T-cell (primary cell): ENCODE measurements at places on chromosomes 4 and X.

GRCh38 chrX:40173143-40174000 is 75.6 kb upstream of the BCOR start:
- no peaks in the 10 kb centered on the region for H3K36me3 ChIP-seq
- peaks cover 5% of the 10 kb centered on the region for H3K4me1 ChIP-seq
- H3K27ac ChIP-seq, result peak overlapping the region; percentile 98
- no peak for DNase-seq

GRCh38 chrX:50978920-50979682 is 68.6 kb downstream of the BMP15 start:
- H3K36me3 ChIP-seq, result no peaks in the 10 kb centered on the region
- no peak overlapping the region for H3K27ac ChIP-seq
- no peaks in the 10 kb centered on the region for H3K4me1 ChIP-seq
- no peak overlapping the region for H3K4me3 ChIP-seq
- H3K27me3 ChIP-seq, result no peaks in the 10 kb centered on the region
- DNase-seq, result no peak

DNA sequence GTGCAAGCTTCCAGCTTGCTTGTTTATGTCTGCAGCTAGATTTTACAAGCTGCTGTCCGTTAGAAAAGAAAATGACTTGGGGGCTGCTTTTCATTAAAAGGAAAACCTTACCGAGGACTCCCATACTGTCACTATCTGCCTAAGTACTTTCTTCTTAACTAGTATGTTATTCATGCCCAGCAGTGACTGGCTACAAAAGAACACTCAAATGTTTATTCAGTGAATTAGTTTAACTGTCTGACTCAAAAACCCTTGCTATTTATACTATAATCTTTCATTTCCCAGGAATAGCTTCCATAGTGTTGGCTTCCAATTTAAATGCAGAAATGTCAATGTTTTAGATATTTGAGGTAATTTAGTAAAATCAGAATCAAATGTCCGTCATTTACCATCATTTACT is 164.9 kb downstream of the DTHD1 start:
- no peaks in the 10 kb centered on the region for H3K36me3 ChIP-seq
- H3K27ac ChIP-seq, result no peak overlapping the region
- no peak overlapping the region for H3K4me3 ChIP-seq
- H3K4me1 ChIP-seq, result no peaks in the 10 kb centered on the region
- no peaks in the 10 kb centered on the region for H3K27me3 ChIP-seq

DNA sequence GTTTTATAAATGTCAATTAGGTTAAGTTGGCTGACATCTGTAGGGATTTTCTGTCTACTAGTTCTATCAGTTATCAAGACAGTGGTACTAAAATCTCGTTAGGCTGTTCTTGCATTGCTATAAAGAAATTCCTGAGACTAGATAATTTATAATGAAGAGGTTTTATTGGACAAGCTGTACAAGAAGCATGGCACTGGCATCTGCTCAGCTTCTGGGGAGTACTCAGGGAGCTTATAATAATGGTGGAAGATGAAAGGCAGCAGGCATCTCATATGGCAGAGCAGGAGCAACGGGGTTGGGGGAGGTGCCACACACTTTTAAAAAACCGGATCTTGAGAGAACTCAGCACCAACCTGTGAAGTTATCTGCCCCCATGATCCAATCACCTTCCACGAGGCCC is 28.2 kb downstream of the CHIC2 start:
- H3K27ac ChIP-seq, result no peak overlapping the region
- H3K4me1 ChIP-seq, result no peaks in the 10 kb centered on the region
- H3K36me3 ChIP-seq, result peaks cover 3% of the 10 kb centered on the region
- no peaks in the 10 kb centered on the region for H3K27me3 ChIP-seq

DNA sequence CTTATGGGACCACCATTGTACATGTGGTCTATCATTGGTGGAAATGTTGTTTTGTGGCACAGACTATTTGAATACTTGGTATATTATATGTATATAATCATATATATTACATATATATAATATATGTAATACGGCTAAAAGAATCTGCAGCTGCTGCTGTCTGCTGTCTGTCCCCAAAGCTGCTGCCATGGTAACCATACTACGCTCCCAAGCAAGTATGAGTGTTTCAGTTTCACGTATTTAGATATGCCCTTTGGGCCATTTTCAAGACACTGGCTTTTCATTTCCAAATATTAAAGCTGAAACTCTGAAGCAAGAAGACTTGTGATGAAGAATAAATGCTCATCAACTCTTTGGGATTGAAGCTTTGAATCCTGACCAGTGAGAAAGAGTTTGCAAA is 42.0 kb upstream of the ARSJ start:
- no peaks in the 10 kb centered on the region for H3K27me3 ChIP-seq
- no peak overlapping the region for H3K27ac ChIP-seq
- no peaks in the 10 kb centered on the region for H3K36me3 ChIP-seq
- DNase-seq, result no peak

GRCh38 chr4:28744066-28744465 is 1883.4 kb downstream of the STIM2 start:
- H3K36me3 ChIP-seq, result no peaks in the 10 kb centered on the region
- no peaks in the 10 kb centered on the region for H3K27me3 ChIP-seq
- H3K4me1 ChIP-seq, result no peaks in the 10 kb centered on the region
- DNase-seq, result no peak
- H3K27ac ChIP-seq, result no peak overlapping the region
- H3K4me3 ChIP-seq, result no peak overlapping the region

GRCh38 chrX:115499112-115499805 is 61.7 kb upstream of the PLS3 start:
- H3K27ac ChIP-seq, result no peak overlapping the region
- no peak for DNase-seq
- H3K4me1 ChIP-seq, result no peaks in the 10 kb centered on the region
- no peaks in the 10 kb centered on the region for H3K36me3 ChIP-seq
- H3K27me3 ChIP-seq, result no peaks in the 10 kb centered on the region

GRCh38 chr4:89829470-89830138 is 7.4 kb downstream of the SNCA start:
- no peaks in the 10 kb centered on the region for H3K27me3 ChIP-seq
- no peaks in the 10 kb centered on the region for H3K36me3 ChIP-seq
- no peak overlapping the region for H3K4me3 ChIP-seq

GRCh38 chr4:39636531-39637184 is 2.0 kb downstream of the SMIM14 start:
- H3K27ac ChIP-seq, result peak overlapping the region; percentile 68
- no peaks in the 10 kb centered on the region for H3K27me3 ChIP-seq
- peaks cover 19% of the 10 kb centered on the region for H3K4me1 ChIP-seq
- no peak for DNase-seq
- no peak overlapping the region for H3K4me3 ChIP-seq

DNA sequence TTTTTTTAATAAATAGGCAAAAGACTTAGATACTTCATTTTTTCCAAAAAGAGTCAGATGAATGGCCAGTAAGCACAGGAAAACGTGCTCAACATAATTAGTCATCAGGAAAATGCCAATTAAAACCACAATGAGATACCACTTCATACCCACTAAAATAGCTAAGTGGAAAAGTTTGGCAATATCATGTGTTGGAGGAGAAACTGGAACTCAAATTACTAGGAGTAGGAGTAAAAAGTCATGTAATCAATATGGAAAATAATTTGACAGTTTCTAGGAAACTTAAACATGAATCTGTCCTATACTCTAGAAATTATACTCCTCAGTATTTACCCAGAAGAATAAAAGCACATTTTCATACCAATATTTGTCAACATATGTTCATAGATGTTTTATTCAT is 449.8 kb downstream of the INPP4B start:
- H3K36me3 ChIP-seq, result no peaks in the 10 kb centered on the region
- H3K4me3 ChIP-seq, result no peak overlapping the region
- peaks cover 2% of the 10 kb centered on the region for H3K4me1 ChIP-seq

DNA sequence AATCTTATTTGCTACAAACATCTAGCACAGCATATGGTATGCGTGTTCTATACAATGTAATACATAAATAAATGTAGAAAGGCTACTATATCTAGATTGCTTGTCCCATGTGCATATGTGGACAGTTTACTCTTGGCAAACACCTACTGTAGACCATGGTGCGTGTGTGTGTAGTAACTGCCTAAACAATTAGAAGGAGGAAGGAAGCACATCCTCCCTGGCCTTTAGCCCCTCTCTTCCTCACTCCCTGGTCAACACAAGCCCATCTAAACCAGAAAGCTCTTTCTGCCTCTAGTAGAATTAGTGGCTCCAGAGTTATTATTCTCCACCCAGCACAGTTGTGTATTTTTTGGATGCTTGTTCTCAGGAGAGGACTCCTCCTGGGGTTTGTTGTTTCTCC is 73.9 kb downstream of the KDR start:
- no peaks in the 10 kb centered on the region for H3K36me3 ChIP-seq
- H3K27me3 ChIP-seq, result no peaks in the 10 kb centered on the region
- H3K27ac ChIP-seq, result no peak overlapping the region
- H3K4me1 ChIP-seq, result no peaks in the 10 kb centered on the region
- DNase-seq, result no peak
- H3K4me3 ChIP-seq, result no peak overlapping the region

- H3K27ac ChIP-seq, result no peak overlapping the region
- no peak overlapping the region for H3K4me3 ChIP-seq
Measured at GRCh38 chr4:48445704-48446103, 37.4 kb upstream of the SLC10A4 start.

DNA sequence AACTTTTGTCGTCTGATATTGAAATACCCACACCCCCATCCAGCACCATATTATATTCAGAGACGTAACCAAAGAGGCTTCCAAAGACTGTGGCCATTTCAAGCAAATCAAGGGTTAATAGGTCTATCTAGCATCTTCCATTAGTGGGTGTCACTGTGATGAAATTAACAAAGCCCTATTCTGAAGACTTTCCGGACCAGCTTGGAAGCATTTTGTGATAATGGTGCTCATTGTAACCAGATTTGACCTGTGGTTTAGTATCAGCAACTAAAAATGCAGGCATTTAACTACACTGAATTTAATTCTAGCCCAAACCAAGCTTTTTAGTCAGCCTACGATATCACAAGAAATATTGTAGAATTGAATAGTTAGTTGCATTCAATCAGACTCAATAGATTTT is 309.7 kb upstream of the TENM3 start:
- no peaks in the 10 kb centered on the region for H3K27me3 ChIP-seq
- H3K4me3 ChIP-seq, result no peak overlapping the region
- H3K36me3 ChIP-seq, result no peaks in the 10 kb centered on the region
- H3K4me1 ChIP-seq, result no peaks in the 10 kb centered on the region
- no peak overlapping the region for H3K27ac ChIP-seq

- no peaks in the 10 kb centered on the region for H3K27me3 ChIP-seq
- H3K4me3 ChIP-seq, result no peak overlapping the region
- H3K27ac ChIP-seq, result no peak overlapping the region
- H3K36me3 ChIP-seq, result peaks cover 91% of the 10 kb centered on the region
- peaks cover 9% of the 10 kb centered on the region for H3K4me1 ChIP-seq
Measured at GRCh38 chr4:6607368-6608055, 32.5 kb downstream of the MAN2B2 start.

DNA sequence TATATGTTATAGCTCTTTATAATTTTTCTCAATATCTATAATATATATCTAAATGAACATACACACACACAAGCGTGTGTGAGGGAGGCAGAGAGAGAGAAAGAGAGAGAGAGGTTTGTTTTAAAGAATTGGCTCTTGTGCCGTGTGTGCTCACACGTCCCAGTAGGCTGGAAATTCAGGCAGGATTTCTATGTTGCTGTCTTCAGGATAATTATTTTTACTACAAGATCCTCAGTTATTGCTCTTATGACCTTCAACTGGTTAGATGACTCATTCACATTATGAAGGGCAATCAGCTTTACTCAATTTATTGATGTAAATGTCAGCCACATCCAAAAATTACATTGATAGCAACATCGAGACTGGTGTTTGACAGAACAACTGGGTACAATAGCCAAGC is 1520.7 kb upstream of the PCDH7 start:
- no peaks in the 10 kb centered on the region for H3K4me1 ChIP-seq
- no peak overlapping the region for H3K27ac ChIP-seq
- no peak for DNase-seq
- no peak overlapping the region for H3K4me3 ChIP-seq
- H3K36me3 ChIP-seq, result no peaks in the 10 kb centered on the region
- no peaks in the 10 kb centered on the region for H3K27me3 ChIP-seq

DNA sequence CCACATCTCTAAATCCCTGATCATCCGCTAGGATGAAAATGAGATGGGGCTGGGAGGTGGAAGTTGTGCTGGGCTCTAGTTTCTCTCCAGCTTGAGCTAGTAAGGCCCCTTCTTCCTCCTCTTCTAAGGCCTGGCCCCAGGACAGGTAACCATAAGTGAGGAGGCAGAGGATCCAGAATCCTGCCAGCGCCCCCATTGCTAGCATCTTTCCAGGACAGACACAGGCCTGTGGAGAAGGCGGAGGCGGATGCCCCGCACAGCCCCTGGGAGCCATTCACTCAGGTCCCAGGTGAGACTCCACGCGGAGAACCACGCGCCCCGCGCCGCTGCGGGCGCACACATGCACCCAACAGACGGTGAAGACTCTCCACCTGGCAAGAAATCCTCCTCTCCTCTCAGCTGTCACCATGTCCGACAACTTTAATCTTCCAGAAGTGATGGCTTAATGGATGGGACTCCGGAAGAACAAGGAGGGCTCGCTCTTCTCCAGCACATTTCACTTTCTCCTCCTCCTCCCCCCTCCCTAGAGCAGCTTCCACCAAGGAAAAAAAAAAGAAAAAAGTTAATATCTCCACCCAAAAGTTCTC is 793 bp downstream of the ARSJ start:
- peaks cover 3% of the 10 kb centered on the region for H3K27me3 ChIP-seq
- no peaks in the 10 kb centered on the region for H3K36me3 ChIP-seq
- no peak for DNase-seq
- H3K4me3 ChIP-seq, result peak overlapping the region; percentile 81

DNA sequence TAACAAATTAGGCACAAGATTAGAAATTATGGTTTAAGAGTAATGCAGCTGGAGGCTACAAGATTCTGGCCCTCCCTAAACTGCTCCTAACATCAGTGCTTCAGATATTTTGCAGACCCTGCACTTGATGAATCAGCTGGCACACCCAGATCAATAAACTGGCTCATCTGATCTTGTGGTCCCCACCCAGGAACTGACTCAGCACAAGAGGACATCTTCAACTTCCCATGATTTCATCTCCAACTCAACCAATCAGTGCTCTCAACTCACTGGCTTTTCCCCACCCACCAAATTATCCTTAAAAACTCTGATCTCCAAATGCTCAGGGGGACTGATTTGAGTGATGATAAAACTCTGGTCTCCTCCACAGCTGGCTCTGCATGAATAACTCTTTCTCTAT is 21.7 kb upstream of the TMEM33 start:
- no peaks in the 10 kb centered on the region for H3K27me3 ChIP-seq
- no peak overlapping the region for H3K27ac ChIP-seq
- DNase-seq, result no peak
- H3K36me3 ChIP-seq, result no peaks in the 10 kb centered on the region
- no peak overlapping the region for H3K4me3 ChIP-seq
- H3K4me1 ChIP-seq, result no peaks in the 10 kb centered on the region

DNA sequence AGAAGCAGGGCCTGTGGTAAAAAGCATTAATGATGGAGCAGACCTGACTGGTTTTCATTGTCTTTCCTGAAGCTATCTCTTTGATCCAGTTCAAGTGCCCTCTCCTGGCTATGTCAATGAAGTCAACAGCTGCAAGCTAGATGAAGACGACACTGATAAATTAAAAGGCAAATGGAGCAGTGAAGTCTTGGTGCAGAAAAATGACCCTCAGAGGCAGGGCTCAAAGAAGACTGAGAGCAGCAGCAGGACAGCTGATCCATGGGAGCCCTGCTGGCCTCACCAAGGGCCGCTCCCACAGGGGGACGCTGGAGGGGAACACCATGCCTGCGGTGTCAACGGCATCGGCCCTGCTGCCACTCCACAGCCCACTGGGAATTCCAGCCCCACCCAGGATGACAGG is 96.2 kb downstream of the RELL1 start:
- H3K27ac ChIP-seq, result no peak overlapping the region
- no peaks in the 10 kb centered on the region for H3K36me3 ChIP-seq
- H3K27me3 ChIP-seq, result peaks cover 2% of the 10 kb centered on the region
- DNase-seq, result no peak
- no peak overlapping the region for H3K4me3 ChIP-seq
- no peaks in the 10 kb centered on the region for H3K4me1 ChIP-seq
